Fibroblast of skin of abdomen (primary cell): ENCODE measurements at places on chromosomes 5 and 9.

DNA sequence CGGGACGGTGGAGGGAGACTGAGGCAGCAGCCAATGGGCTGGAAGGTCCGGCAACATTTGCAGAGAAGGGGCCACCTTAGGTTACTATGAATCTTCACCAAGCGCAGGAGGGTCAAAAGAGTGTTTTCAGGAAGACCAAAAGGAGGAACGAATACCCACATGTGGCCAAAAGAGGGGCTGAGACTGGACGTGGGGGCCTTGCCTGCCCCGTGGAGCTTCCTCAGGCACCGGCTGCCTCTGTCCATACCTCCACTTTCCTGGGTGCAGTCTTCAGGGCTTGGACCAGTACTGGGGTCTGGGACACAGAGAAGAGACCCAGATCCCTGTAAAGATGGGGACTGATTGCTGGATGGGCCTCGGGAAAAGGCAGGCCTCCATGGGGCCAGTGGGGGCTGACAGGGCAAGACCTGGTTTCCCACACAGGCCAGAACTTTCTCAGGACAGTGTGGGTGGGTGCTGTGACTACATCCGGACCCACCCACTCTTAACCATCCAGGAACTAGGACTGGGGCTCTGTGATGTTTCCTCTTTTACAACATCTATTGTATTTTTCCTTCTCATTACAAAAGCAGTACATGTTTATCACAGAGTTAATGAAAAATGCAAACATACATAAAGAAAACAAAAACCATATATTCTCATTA is 294.7 kb downstream of the ZSWIM6 start:
- no peak for DNase-seq

- DNase-seq, result no peak
Observed at GRCh38 chr5:14551211-14551610, 30.4 kb upstream of the OTULINL start.

GRCh38 chr9:127742435-127743088 is 7.5 kb upstream of the TOR2A start:
- peak; percentile 63 for DNase-seq

DNA sequence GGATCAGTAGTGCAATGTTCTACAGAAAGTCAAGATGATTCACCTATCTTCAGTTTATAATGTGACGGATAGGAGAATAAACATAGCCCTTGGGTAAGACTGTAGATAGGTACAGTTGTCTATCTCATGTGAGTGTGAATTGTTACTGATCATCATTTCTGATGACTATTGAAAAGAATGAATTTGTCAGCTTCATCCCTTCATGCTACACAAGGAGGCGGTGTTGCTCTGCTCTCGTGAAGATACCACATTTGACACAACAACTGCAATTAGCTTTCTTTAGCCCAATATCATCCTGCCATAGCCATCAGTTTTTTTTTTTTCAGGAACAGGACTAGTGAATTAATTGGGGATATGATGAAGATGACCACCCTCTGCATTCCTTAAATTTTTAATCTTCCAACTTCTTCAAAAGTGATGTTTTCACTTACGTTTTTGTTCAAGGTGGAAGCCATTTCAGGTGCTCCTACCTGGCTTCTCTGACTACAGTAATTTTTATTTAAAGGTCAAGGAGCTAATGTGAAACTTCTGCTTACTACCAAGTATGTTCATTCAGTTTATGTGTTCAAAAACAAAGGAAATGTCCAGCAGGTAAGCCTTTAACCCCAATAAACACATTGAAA is 152.9 kb upstream of the MOCS2 start:
- peak; percentile 59 for DNase-seq

DNA sequence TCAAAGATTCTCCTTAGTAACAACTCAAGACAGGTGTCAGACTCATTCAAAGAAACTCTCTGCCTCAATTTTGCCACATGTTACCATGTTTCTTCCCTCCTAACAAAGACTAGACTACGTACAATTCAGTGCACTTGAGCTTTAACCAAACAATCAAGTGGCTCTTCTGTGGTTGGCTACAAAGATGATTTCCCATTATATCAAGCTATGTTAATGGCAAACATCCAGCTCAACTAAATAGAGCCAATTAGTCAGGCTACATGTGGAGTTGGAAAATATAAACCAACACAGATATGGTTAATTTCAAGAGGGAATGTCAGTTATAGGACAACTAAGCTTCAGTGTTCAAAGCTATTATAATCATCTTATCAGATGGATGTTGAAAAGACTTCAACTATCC is 29.2 kb upstream of the ADRA1B start:
- DNase-seq, result no peak

GRCh38 chr5:102863764-102864560 is 108.9 kb downstream of the PAM start:
- DNase-seq, result no peak

DNA sequence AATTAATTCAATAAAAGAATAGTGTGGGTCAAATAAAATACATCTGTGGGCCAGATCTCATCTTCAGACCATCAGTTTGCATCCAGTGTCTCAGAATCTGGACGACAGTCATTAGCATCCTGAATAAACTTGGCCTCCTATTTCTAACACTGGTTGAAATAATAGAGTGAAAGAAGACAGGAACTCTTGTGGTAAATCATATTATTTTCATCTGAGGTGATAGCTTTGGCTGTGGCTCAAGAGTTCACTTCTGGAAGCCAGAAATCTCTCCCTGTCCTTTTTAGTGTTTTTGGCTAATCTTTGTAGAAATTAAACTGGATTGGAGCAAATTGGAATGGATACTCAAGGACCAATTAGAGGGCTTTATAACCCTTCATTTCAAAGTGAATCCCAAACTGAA is 63.4 kb upstream of the HMHB1 start:
- no peak for DNase-seq

DNA sequence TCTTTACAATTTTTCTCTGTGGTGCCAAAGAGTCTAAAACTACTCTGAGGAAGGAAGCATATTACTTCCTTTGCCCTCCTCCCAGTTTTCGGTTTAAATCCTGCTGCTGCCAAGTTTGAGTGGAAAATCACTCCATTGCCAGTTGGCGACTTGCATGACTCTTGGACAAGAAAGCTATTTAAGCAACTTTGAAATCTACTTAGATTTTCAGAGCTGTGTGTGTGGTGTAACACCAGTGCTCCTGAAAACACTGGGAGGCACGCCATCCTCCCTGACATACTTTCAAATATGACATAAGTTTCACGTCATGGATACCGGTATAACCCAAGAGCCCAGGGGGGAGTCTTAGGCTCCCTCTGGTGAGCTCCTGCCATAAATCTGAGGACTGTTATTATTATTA is 83.5 kb upstream of the RIOK2 start:
- DNase-seq, result no peak

DNA sequence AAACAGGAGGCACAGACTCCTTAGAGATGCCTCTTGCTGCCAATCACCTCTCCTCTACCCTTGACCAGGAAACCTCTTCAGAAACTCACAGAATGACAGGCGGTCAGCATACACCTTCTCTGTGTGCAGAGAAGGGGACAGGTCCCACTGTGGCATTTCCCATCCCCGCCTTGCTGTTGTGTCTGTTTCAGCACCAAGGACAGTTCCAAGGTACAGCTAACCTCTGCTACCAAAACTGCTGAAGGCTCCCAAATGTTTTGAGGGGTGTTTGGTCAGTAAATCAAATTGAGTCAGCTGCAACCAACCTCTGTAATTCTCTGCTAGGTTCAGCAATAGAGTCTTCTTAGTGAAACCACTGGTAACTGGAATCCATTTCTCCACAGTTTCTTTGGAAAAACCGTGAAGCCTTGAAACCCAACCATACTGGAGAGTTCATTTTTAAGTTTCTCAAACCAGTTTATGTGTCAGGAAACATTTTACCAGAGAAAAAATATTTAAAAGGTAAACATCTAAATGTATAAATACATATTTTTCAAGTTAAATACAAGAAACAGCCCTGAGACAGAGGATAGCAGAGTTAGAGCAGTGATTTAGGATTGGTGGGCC is 122.0 kb downstream of the DRD1 start:
- peak; percentile 17 for DNase-seq

DNA sequence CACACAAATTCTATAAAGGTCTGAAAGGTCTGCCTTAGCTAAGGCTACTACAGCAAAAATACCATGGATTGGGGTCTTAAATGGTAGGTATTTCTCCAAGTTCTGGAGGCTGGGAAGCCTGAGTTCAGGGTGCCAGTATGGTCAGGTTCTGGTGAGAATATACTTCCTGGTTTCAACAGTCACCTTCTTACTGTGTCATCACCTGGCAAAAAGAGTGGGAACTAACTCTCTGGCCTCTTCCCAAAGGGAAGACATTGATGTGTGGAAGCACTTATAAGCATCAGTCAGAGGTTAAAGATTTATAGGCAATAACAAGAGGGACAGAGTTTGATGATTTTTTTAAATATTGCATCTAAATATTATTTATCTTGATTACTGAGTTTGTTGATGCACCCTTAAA is 53.0 kb downstream of the ZNF622 start:
- DNase-seq, result no peak

DNA sequence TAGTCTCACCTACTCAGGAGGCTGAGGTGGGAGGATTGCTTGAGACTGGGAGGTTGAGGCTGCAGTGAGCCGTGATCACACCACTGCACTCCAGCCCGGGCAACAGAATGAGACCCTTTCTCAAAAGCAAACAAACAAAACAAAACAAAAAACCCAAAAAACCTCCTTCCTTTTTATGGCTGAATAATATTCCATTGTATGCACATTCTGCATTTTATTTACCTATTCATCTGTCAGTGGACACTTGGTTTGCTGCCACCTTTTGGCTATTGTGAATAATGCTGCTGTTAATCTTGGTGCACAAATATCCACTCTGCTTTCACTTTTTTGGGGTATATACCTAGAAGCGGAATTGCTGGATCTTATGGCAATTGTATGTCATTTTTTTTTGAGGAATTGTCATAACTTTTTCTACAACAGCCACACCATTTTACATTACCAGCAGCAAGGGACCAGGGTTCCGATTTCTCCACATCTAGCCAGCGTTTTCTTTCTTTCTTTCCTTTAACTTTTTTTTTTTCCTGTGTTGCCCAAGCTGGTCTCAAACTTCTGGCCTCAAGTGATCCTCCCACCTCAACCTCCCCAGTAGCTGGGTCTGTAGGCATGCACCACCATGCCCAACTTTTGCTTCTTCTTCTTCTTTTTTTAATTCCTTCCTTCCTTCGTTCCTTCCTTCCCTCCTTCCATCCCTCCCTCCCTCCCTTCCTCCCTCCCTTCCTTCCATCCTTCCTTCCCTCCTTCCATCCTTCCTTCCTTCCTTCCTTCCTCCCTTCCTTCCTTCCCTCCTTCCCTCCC is 30.6 kb downstream of the NKX2-5 start:
- no peak for DNase-seq

DNA sequence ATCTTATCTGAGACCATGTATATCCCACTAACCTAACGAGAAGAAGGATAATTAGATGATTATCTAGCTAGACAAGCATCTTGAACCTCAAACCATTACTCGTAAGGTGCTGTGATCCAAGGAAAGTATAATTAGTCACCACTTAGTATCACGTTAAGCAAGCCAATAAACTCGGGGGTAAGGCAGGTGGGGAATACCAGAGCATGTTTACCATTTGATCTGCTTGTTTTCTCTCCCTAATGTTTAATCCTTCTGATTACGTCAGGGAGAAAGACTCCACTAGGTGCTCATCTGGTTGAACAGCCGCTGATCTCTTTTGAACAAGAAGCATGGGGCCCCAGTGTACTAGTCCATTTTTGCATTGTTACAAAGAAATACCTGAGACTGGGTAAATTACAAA is 69.9 kb upstream of the SLC1A1 start:
- no peak for DNase-seq

DNA sequence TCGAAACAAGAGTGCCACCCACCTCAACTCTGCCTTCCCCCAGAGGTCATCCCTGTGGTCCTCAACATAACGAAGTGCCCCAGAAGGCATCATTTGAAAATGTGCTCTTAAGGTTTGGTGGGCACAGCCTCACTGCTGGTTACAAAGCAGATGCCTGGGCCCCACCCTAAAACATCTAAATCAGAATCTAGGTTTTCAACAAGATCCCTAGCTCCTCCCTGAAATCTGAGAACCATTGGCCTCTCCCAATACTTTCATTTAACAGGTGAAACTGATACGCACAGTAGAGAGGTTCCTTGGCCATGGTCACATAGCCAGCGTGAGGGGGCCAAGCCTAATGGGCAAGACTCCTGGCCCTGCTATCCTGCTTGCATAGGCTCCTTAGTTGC is 376.2 kb upstream of the CLINT1 start:
- no peak for DNase-seq

DNA sequence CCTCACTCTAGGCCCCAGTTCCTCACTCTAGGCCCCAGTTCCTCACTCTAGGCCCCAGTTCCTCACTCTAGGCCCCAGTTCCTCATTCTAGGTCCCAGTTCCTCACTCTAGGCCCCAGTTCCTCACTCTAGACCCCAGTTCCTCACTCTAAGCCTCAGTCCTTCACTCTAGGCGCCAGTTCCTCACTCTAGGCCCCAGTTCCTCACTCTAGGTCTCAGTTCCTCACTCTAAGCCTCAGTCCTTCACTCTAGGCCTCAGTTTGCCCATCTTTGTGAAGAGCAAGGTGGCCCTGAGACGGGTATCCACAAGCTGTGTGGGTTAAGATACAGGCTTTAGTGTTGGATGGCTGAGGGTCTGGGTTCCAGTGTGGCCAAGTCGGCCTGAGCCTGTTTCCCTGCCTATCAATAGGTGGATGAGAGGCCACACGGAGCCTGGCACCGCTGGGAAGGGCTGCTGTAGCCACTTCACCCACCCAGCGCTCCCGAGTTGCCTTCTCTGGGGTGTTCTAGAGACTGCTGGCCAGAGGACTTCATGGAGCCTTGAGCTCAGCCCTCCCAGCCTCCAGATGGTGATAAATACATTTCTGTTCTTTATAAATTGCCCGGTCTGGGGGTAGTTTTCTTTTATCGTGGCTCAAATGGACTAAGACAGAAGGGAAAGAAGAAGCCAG is 150.2 kb downstream of the RXRA start:
- no peak for DNase-seq

- DNase-seq, result peak; percentile 65
Observed at GRCh38 chr9:91873637-91874051, 76.4 kb downstream of the ROR2 start.

DNA sequence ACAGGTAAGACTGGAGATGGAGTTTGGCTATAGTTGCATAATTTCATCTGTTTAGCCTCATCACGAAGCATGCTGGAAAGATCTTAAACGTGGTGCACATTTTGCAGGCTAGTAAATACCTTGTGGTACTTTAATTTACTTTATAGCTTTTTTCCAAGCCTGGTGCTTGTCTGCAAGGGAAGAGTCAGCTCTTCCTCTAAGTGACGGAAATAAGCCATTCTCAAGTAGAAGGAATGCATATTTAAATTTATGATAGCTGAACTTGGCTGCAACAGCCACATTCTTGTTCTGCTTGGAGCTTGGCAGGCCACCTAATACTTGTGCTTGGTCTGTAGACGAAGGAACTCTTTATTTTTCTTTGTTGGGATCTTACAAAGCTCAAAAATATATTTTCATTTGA is 188.0 kb upstream of the PIK3R1 start:
- peak; percentile 94 for DNase-seq

- DNase-seq, result no peak
Observed at GRCh38 chr9:131193051-131193450, 67.7 kb downstream of the NUP214 start.

GRCh38 chr9:37262410-37262809 is 142.0 kb downstream of the ZCCHC7 start:
- peak; percentile 16 for DNase-seq

- no peak for DNase-seq
Observed at GRCh38 chr9:130980526-130980925, 28.4 kb upstream of the LAMC3 start.
